Mesenteric fat pad (tissue), 1 donor: ENCODE measurements at places on chromosomes 16 and 17. TPM values are rescaled to one million over a fixed set of nuclear protein-coding genes. Genes with fewer than 3 reads are reported as not detected.
A peak's percentile ranks its signal among the peaks of the same experiment; 100 is the strongest.

Gene ACSM2A
- total RNA-seq = not detected

Gene RAD51D
- total RNA-seq = 10.6 TPM

Gene ARL5C
- not detected for total RNA-seq

Gene NPIPA5
- 15.2 TPM for total RNA-seq

- no peak for DNase-seq
Observed at GRCh38 chr17:8692916-8693315, 51.7 kb downstream of the CCDC42 start.

DNA sequence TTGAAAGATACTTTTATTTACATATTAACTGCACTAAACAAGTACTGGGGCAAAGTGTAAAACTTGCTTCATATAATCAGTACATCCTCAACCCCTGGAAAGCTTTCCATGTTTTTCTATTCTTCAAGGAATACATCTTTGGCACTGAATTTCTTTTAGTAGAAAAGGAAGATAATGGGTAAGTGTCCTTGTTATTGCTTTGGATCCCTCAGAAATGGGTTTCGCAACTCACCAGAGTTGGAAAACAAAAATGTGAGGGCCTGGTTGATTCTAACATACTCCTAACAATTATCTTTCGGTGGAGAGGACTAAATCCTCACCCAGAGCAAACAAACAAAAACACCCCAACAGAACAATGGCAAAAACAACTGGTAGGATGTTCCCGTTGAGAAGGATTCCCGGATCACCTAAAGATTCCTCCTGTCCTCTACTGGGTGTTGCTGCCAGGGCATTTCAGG is 120.4 kb downstream of the PARN start:
- DNase-seq = no peak

DNA sequence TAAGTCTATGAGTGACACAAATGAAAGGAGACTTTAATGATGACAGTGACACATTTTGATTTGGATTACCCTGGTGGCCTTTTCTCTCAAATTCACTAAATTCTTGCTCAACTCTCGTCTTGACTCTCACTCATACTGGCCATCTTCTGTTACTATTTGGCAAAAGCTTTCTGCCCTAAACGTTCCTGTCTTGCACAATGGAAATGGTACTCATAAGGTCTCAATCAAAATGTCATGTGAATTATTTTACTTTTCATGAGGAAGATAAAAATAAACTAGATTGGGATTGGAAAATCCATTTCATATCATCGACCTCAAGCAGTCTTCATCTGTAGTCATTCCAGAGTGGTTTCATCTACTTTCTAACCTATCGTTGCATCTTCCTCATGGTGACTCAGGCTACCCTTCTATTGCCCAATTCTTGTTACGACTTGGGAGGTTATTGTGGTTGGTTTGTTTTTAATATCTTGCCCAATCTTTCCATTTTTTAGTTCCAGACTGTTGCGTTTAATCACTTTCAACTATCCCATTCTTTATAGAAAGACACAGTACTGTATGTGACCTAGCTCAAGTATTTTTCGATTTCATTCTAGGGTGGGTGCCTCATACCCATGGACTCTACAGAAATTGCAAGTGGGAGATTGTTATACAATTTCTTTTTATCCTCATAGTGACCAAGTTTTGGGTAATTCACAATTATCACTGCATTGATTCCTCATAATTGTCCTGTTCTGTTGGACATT is 317.2 kb upstream of the KCNJ16 start:
- DNase-seq = no peak

- no peak for DNase-seq
Observed at GRCh38 chr17:33639103-33639880, 346.2 kb upstream of the ASIC2 start.

DNA sequence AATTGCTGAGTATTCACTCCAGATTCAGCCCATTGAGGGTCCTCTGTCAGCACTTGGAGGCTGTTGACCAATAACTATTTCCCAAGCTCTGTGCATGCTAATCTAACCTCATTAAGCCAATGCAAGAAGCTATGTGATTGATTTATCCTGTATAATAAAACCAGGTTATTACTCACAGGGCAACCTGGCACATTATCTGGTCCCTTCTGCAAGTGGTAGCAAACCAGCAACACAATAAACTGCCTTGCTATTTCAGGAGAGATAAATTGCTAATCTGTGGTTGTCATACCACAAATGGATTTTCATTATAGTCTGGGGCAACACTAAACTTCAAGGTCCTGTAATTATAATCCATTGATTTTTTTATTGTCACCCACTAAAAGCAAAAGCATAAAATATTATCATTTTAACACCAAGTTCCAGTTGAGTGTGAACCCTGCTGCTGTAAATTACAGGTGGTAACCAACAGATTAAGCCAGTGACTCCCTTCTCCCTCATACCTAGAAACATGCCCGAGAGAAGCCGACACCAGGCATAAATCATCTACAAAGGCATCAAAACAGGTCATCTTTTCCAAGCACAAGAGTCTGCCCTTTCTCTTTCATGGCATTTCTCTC is 51.1 kb upstream of the SOX9 start:
- DNase-seq = no peak

GRCh38 chr17:67372751-67373150 is 4.3 kb upstream of the PITPNC1 start:
- DNase-seq = no peak

DNA sequence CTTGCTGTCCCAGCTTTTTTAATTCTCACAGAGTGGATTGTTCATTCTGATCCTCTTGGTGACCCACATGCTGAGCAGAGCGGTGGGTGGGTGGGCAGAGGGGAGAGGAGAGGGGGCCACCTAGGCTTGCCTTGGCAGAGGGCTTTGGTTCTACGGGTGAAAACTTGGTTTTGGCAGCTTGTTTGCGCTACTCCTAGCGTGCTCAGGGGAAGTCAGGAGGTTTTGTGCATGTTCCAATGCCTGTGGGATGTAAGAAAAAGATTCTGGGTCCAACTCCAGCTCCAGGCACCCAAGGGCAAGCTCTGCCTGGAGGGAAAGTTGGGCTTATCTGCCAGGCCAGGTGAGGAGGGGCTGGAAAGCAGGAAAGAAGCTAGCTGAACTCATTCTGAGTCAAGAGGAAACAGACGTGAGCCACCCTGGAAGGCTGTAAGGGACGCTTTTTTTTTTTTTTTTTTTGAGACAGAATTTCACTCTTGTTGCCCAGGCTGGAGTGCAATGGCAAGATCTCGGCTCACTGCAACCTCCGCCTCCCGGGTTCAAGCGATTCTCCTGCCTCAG is 169.1 kb downstream of the WSCD1 start:
- no peak for DNase-seq

GRCh38 chr17:2438823-2439222 is 38.0 kb upstream of the MNT start:
- no peak for DNase-seq

DNA sequence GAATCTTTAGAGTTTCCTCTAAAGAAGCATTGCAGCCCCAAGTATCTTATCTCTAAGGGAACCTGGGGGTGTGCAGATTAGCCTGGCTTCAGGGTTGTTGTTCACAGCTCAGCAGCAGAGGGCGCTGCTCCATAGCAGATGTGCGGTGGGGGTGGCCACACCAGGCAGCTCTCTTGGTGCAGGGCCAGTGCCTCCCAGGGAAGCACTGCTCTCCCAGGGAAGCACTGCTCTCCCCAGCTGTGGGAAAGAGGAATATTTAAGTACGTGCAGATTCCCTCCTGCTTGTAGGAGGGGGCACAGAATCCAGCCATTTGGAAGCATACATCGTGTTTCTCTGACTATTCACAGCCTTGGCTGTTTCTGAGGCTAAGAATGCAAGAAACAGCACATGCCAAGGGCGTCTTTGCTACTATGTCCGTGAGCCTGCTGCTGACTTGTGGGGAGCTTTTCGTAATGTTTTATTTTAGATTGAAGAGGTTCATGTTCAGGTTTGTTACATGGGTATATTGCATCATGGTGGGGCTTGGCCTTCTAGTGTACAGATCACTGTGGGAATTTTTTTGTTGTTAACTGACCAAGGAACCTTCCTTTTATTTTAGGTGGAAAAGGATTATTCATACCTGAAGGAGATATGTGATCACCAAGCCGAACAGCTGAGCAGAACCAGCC is 217.8 kb downstream of the SPECC1 start:
- no peak for DNase-seq

- DNase-seq = no peak
Observed at GRCh38 chr16:17431968-17432625, 38.7 kb downstream of the XYLT1 start.

DNA sequence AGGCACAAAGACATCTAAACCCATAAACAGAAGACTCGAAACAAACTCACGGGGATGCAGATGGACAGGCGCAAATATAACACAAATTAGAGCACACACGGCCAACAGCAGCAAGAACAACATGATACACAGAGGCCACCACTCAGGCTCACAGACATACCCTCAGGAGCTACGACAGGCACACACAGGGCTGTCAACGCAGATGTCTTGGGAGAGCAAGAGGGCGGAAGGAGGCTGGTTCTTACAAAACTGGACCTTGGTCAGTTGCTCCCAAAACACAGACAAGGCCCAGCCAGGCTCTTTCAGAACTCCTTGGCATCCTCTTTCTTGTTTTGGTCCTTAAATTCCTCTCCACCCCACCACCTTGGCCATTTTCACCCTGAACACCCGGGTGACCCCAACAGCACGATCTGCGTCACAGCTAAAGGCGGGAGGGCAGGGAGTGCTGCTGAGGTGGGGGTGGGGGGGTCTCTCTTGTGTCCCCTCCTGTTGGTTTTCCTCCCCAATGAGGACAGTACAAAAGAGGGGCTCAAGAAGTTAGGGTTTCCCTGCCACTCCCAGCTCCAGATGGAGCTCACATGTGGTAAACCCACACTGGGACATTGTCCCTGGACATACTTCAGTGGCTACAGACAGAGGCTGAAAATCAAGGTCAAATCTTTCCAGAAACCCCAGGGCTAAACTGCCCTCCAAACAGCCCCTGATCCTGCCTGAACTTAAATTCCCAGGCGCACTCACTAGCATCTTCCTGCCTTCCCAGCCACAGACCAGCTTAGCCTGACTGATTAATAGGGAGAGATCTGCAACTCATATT is 221.3 kb downstream of the C16orf78 start:
- peak; percentile 45 for DNase-seq

DNA sequence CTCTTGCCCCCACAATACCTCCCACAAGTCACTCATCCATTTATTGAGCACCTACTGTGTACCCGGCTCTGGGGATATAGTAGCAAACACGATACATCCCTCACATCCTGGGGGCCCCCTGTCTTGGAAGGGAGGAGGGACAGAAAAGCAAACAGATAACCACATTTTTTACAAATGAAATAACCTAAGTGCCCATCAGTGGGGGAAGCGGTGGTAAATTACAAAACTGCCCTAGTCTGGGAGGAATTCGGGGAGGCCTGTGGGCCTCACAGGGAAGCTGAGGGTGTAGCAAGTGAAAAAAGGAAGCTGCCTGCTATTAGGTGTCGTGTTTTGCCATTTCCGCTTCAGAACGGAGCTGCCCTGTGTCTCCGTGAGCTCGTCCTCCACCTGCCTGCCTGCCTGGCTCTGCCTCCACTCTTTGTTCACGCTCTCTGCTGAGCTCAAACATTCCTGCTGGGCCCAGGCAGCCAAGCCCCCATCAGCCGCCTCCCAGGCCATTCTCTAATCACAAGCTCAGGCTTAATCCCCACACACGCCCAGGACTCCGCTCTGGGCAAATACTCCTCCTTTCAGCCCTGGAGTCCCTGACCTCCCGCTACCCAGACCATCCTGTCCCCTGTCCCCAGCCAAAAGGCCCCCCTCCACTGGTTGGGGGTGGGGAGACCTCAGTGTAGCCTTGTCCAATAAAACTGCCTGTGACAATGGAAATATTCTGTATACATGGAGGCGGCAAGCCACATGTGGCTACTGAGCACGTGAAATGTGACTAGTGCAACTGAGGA is 10.2 kb upstream of the SEC14L5 start:
- DNase-seq = no peak

DNA sequence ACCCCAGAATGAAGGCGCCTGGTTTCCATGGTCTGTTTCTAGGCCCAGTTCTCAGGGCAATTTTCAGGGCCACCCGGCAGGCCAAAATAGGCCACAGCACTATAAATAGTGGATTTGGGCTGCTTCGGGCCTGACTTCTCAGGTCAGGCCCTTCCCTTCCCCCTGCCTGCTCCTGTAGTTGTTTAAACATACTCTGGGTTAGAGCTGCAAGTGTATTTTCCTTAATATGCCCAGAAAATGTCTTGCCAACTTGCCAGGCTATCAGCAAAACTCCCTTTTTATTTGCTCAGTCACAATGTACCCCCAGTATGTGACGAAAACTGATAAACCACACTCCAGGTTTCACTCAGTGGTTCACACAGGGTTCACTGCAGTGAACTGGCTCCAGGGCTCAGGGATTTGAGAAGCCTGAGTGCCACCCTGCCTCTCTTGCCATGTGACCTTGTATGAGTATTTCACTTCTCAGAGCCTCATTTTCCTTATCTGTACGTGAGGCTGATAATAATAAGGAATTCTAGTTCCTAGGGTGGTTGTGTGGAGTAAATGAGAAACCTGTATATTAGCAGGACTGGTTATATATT is 76.5 kb downstream of the GPRC5B start:
- DNase-seq = no peak

DNA sequence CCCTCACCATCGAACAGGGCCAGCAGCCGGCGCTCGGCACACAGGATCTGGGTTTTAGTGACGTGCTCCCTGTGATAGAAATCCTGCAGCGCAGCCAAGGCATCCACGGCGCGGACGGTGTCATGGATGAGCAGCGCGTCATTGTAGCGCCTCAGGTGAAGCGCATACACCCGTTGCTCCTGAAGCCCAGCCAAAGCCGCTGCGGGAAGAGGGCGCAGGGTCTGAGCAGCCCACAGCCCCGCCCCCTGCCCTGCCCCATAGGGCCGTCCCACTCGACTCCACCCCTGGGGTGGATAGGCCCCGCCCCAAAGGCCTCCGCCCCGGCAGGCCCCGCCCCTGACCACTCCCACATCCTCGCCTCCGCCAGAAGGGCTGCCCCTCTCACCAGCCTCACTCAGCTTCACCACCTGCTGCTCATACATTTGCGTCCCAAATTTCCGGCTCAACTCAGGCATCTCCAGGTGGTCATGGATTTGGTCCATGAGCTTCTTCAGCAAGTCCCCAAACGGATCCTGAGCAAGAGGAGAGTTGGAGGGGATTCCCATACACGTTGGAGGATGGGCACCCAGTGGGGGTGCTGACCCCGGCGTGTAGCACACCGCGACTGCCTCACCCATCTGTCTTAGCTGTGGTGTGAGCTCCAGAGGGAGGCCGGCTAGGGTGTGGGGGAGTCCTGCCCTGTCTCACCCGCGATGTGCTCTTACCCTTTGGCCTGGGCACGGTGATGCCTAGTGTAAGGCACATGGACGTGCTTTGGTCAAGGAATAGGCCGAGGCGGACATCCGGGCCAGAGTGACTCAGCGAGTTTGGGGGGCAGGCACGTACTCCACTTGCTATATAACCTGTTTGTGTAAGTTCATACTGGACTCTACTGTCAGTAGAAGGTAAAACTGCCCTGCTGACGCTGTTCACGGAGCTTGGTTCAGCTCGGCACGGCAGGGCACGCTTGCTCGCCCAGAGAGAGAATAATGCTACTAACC is 4.6 kb downstream of the DHX58 start:
- no peak for DNase-seq

GRCh38 chr16:71449020-71449419 is 7.2 kb upstream of the TLE7 start:
- DNase-seq = no peak

- peak; percentile 84 for DNase-seq
Observed at GRCh38 chr16:86025706-86026105, 126.7 kb downstream of the IRF8 start.

- no peak for DNase-seq
Observed at GRCh38 chr16:1950559-1950958, 3.9 kb downstream of the RPL3L start.
